Vagina (tissue), 2 donors: ENCODE measurements at places on chromosomes 7 and 10. TPM values are rescaled to one million over a fixed set of nuclear protein-coding genes. Genes with fewer than 3 reads are reported as not detected.

PLEKHS1 gene
- not detected for total RNA-seq

GRID2IP gene
- not detected for total RNA-seq

PAX4 gene
- total RNA-seq, result not detected

CAMK1D gene
- total RNA-seq, result 12.8 TPM

MRM2 gene
- total RNA-seq, result 8.3 TPM

NPY4R2 gene
- 0.49 TPM for total RNA-seq

DNA sequence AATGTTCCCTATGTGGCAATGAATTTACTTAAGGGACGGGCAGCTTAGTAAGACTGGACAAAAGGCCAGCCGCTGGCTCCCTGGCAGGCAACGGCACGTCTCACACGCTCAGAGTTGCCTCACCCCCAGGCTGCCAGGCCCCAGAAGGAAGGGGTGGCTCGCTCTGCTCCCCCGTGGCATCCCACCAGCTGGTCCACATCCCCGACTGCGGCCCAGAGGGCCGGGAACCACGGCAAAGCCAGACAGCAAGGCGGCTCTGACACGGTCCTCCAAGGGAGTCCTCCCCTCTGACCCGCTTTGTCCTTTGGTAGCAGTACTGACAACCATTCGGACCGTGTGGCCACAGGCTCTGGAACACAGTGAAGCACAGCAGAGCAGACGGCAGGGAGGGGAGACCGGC is 34.1 kb downstream of the NUDT1 start:
- no peaks in the 10 kb centered on the region for H3K27me3 ChIP-seq
- no peak overlapping the region for H3K27ac ChIP-seq
- no peak overlapping the region for H3K4me3 ChIP-seq
- no peaks in the 10 kb centered on the region for H3K36me3 ChIP-seq
- no peak for DNase-seq

DNA sequence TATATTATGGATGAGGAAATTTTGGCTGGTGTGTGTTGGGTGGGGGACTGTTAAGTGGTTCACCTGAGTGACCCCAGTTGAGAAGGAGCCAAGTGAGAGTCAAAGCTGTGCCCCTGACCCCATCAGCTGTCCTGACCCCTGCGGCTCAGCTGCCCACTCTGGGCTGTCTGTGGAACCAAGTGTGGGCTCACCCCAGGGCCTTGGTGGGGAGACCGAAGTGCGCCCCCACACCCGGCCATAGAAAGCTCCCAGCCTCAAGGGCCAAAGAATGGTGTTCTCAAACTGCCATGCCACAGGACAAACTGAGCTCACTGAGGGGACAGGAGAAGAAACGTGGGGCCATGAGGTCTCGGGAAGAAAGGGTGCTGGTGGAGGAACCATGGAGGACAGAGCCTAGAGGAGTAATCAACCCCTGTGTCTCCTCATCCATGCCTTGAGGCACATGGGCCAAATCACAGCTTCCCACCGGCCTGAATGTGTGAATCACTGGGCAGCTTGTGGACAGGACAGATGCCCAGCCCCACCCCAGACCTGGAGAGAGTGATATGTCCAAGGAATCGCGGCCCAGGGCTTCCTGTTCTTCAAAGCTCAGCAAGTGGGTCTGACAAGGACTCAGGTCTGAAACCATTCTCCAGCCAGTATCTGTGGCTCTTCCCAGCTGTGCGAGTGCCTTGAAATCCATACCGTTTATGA is 86.2 kb upstream of the CACUL1 start:
- no peaks in the 10 kb centered on the region for H3K36me3 ChIP-seq
- H3K4me1 ChIP-seq, result peaks cover 6% of the 10 kb centered on the region
- H3K27me3 ChIP-seq, result no peaks in the 10 kb centered on the region
- DNase-seq, result no peak
- H3K27ac ChIP-seq, result no peak overlapping the region
- H3K4me3 ChIP-seq, result no peak overlapping the region

DNA sequence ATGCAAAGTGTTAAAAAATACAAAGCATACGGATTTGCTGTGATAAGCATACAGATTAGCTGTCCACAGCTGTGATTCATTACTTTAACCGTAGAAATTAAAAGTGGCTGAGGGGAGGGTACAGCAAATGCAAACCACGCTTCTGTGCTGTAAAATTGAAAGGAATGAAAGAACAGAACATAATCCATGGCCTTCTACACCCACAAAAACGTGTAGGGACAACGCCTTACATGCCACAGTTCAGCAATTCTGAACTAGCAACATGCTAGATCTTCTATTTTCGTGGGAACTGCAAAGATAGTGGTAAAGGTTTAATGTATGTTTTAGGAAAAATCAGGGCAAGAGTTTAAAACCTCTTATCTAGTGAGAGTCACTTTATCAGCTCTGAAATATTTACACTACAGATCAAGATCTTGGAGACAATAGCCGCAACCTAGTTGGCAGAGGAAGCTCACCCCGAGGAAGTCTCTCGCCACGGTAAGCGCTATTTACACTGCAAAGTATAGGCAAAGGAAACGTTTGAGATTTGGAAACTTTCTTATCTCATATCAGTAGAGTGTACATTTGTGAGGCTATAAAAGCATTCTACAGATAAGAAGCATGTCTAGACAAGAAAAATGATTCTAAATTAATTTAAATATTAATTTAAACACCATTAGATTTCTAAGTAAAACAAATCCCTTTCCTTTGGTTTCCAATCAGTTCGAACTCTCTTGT is 193.6 kb downstream of the MLLT10 start:
- no peak overlapping the region for H3K4me3 ChIP-seq
- H3K36me3 ChIP-seq, result no peaks in the 10 kb centered on the region
- H3K4me1 ChIP-seq, result peaks cover 30% of the 10 kb centered on the region
- H3K27ac ChIP-seq, result no peak overlapping the region
- DNase-seq, result no peak

GRCh38 chr7:11557627-11558026 is 274.4 kb downstream of the THSD7A start:
- no peak overlapping the region for H3K4me3 ChIP-seq
- DNase-seq, result no peak
- H3K4me1 ChIP-seq, result no peaks in the 10 kb centered on the region
- no peak overlapping the region for H3K27ac ChIP-seq

DNA sequence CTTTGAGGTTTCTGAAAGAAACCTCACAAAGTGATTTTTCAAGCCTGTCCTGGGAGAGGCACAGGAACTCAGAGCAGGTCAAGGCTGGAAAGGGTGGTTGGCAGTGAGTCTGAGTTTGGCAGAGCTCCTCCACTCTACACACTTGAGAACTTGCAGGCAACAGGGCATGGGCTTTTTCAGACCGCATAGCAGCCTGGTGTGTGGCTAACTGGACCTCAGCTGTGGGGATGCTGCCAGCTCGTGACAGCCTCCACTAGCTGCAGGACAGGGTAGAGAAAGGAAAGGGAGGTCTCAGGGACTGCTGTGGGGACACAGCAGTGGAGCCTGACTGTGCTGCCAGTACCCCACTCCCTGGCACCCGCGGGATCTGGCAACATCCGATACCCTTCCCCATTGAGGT is 2.6 kb downstream of the CDHR1 start:
- DNase-seq, result no peak
- no peaks in the 10 kb centered on the region for H3K27me3 ChIP-seq
- no peak overlapping the region for H3K27ac ChIP-seq

- no peaks in the 10 kb centered on the region for H3K27me3 ChIP-seq
- H3K27ac ChIP-seq, result no peak overlapping the region
- peaks cover 9% of the 10 kb centered on the region for H3K4me1 ChIP-seq
- H3K36me3 ChIP-seq, result no peaks in the 10 kb centered on the region
- no peak for DNase-seq
- no peak overlapping the region for H3K4me3 ChIP-seq
Measured at GRCh38 chr10:132141076-132141475, 45.7 kb upstream of the DPYSL4 start.

- H3K36me3 ChIP-seq, result no peaks in the 10 kb centered on the region
- no peaks in the 10 kb centered on the region for H3K27me3 ChIP-seq
- DNase-seq, result no peak
Measured at GRCh38 chr10:66586073-66586472, 339.8 kb upstream of the LRRTM3 start.

GRCh38 chr7:141480953-141481352 is 70.3 kb upstream of the AGK start:
- H3K4me1 ChIP-seq, result no peaks in the 10 kb centered on the region
- no peaks in the 10 kb centered on the region for H3K36me3 ChIP-seq
- H3K27ac ChIP-seq, result no peak overlapping the region
- DNase-seq, result no peak
- H3K27me3 ChIP-seq, result no peaks in the 10 kb centered on the region
- no peak overlapping the region for H3K4me3 ChIP-seq

- H3K36me3 ChIP-seq, result no peaks in the 10 kb centered on the region
- DNase-seq, result no peak
- no peak overlapping the region for H3K27ac ChIP-seq
Measured at GRCh38 chr10:63528084-63528744, 7.0 kb downstream of the REEP3 start.

DNA sequence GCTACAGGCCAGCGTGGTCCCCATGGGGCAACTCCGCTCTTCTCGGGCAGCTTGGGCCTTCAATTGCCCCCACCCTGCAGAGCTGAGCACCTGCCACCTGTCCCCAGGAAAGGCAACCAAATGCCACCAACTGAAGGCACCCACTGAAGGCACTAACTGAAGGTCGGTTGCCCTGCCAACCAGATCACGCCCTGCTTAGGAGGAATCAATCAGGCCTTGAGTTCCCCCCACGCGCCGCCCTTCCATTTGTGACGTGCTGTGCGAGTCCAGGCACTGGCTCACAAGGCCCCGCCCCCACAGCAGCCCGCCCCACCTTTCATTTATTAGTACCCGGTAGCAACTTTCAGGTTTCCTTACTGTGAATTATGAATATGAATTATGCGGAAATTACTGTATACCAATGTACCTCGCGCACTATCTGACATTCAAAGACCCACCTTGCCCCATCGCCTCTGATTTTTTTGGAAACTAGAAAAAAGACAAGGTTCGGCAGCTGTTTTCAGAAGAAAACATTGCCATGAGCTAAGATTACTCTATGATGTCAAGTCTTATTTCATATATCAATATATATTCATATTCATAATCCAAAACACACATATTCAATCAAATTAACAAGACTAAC is 83.6 kb upstream of the ABI1 start:
- H3K27me3 ChIP-seq, result no peaks in the 10 kb centered on the region
- DNase-seq, result no peak
- no peak overlapping the region for H3K4me3 ChIP-seq
- no peaks in the 10 kb centered on the region for H3K36me3 ChIP-seq

DNA sequence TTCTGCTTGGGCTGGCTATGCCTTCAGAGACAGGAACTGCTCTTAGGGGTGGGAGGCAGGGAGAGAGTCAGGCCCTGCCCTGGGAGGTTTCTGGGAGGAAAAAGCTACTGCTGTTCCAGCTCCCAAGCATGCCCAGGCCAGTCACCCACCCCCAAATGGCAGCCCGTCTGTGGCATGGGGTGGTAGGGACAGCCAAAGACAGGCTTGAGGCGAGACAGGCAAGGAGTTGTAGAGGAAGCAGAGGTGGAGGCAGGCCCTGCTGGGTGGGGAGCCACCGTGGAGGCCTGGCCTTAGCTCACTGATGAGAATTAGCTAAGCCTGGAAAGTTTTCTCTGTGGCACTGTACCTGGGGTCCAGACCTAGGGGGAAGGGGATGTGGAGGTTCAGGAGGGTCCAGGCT is 6.6 kb upstream of the SAMD8 start:
- no peak for DNase-seq
- no peaks in the 10 kb centered on the region for H3K36me3 ChIP-seq
- H3K27ac ChIP-seq, result no peak overlapping the region
- no peak overlapping the region for H3K4me3 ChIP-seq
- H3K4me1 ChIP-seq, result peaks cover 7% of the 10 kb centered on the region

DNA sequence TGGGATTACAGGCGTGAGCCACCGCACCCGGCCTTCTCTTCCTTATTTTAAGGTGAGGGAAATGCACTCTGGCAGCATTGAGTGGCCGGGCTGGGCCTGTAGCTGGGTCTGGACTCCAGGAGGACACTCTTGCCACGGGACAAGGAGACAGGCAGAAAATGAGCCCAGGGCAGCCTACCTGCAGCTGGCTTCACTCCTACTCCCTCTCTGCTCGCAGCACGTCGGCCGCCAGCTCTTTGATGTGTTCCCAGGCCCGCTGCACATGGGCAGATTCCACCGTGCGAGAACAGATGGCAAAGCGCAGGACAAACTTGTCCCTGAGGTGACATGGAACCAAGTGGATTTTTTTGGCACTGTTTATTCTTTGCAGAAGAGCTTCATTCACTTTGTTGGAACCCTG is 12.9 kb upstream of the FIGNL1 start:
- H3K4me1 ChIP-seq, result no peaks in the 10 kb centered on the region
- no peaks in the 10 kb centered on the region for H3K27me3 ChIP-seq
- no peak overlapping the region for H3K4me3 ChIP-seq
- DNase-seq, result no peak
- H3K36me3 ChIP-seq, result no peaks in the 10 kb centered on the region
